D721Med (cell line): ENCODE measurements at places on chromosomes 12 and 14.
A peak's percentile ranks its signal among the peaks of the same experiment; 100 is the strongest.

GRCh38 chr12:95960241-95960640 lies 17.1 kb downstream of the AMDHD1 start:
- DNase-seq = no peak

DNA sequence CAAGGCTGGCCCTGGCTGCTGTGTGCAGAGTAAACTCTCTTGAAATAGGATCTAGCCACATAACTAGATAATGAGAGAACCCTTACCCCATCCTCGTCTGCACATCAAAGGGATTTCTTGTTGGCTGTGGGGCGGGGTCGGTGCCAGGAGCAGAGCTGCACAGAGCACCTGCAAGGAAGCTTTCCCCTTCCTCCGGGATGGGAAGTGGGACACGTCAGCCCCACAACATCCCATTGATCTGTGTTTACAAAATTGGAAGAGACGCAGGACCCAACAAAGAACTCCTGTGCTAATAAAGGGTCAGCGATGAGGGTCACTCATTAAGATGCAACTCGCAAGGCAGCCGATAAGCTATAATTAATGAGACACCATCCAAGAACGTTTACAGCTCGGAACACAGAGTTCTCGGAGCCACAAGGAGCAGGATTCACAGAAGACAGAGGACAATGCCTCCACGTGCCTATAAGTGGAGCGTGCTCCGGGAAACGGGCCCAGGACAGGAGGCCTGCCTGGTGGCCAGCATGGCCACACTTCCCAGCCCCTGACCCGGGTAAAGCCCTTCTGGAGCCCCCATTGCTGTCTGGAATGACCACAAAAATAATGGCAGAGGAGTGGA lies 171.5 kb downstream of the SLC15A4 start:
- DNase-seq = no peak

- no peak for DNase-seq
Measured at GRCh38 chr14:23602181-23603095, 23.8 kb upstream of the JPH4 start.

DNA sequence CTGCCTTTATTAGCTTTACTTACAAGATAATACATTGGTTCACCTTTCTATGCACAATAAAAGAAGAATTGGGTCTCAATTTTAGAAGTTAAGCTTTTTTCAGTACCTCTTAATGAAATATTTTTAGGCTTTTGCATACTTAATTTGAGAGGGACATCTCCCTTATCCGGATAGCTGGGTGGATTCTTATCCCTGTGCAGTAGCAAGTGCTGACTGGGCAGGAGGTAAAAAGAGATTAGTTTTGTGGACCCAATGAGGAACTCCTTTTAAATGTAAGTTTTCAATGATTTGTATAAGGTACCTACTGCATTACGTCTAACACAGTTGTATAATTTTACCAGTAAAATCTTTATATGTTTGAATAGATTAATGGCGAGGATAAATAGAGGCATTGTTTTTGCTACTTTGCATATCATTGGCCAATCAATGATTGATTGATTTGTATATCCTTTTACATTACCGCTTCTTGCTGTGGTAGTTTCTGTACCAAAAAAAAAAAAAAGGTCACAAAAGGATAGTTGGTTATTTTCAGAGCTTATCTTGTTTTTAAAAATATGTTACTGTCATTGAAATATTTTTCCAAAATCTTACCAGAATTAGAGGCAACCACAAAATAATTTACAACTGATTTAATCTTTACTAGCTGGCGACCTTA lies 2.2 kb downstream of the CPSF6 start:
- DNase-seq = no peak

DNA sequence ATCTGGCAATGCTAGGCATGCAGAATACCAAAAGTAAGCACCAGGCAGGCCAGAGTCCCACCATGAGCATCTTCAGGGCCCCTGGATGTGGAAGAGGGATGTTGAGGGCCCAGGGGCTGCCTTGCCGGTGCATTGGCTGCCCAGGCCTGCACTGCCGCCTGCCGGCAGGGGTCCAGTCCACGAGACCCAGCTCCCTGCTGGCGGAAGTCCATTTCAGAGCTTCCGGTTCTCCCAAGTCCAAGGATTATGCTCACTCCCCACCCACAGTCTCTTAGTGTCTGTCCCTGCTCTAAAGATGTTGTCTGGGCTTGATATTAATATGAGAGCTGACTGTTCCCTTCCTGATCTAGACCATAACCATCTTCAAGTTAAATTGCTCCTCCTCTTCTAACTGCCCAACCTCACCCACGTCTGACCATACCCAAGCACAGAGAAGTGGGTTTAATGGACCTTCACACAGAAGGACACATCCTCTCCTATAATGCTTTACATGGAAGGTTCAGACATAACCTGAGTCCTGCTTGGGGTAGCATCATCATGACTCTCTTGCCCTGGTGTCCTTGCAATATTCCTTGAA lies 117.4 kb downstream of the DAD1 start:
- DNase-seq = peak; percentile 70

GRCh38 chr14:62003701-62004100 lies 241.5 kb downstream of the SNAPC1 start:
- no peak for DNase-seq

DNA sequence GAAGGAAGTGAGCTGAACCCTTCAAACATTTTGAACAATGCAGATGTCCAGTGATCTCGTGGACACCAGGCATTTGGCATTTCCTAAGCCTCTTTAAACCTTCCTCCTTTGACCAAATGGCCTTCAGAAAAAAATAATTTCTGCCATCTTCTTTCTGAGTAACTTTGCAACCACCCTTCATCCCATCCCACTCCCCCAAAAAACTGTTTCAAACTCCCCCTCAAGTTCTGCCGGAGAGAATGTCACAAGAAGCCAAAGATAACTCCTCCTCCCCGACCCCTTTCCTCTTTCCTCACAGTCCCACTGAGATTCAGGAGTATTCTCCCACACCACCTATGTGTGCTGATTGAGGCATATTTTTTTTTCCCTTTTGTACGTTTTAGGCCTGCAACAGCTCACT lies 1.7 kb downstream of the KSR2 start:
- no peak for DNase-seq

GRCh38 chr14:95275494-95275893 lies 44.2 kb downstream of the CLMN start:
- no peak for DNase-seq

- DNase-seq = no peak
Measured at GRCh38 chr12:41190338-41190737, 2.2 kb downstream of the PDZRN4 start.

- DNase-seq = no peak
Measured at GRCh38 chr12:41053046-41053445, 135.1 kb upstream of the PDZRN4 start.

DNA sequence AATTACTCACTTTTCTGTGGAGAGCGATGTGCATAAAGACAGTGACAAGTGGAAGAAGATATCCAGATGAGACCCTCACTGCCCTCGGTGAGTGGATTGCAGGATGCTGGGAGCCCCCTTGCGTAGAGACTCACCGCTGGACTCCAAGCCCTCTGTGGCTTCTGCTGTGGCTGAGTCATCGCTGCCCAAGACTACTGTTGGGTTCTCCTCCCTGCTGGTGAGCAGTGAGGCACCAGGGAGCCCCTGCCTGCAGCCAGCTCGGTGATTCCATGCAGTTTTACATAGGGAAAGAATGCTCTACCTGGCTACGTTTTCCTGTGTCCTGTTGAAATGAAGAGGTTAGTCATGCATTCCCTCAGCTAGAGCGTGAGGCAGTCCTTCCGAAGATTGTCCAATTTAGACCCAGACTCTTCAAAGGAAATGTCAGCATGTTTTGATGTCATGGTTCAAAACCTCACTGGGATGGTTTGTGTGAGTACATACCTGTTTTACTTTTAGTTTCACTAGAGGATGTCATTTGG lies 28.2 kb downstream of the TRAF3 start:
- DNase-seq = no peak

DNA sequence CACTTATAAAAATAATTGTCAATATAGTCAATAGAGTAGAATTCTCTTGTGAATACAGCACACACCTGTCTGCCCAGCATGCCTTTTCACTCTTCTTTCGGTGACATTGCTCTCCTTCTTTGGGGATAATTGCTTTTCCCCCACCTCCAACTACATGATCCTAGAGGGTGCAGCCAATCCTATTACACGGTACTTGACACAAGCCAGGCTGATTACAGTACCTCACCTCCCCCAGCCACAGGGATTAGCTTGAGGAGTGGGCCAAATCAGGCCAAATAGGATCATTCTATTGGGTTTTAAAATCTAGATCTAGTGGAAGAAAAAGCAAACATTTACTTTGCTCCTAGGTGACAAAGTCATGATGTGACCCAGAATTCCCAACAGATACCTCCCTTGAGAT lies 16.8 kb upstream of the NFYB start:
- DNase-seq = peak; percentile 32

DNA sequence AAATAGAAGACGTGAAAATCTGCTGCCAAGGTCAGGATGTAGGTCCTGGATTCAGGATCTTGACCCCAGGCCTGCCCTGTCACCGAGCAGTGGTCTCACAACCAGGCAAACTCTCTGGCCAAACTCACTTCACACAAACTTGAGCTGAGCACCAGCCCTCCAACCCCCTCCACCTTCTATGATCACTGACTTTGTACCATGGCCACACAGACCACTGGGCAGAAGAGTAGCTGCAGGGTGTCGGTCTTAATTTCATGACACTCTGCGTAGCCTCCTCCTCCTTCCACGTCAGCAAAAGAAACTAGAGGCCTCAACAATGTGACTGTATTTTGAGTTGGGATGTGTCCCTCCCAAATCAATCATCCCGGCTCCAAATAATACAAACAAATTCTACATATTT lies 7.2 kb upstream of the TBX3 start:
- DNase-seq = no peak

GRCh38 chr12:122422730-122423257 lies 325 bp upstream of the CLIP1 start:
- DNase-seq = no peak

GRCh38 chr14:90533591-90534021 lies 136.8 kb downstream of the CALM1 start:
- no peak for DNase-seq

- DNase-seq = no peak
Measured at GRCh38 chr12:79373896-79374499, 316.8 kb downstream of the PAWR start.

GRCh38 chr12:125873016-125873415 lies 807.8 kb downstream of the AACS start:
- DNase-seq = no peak
